Foreskin keratinocyte (primary cell): ENCODE measurements at places on chromosomes 2 and 18.

DNA sequence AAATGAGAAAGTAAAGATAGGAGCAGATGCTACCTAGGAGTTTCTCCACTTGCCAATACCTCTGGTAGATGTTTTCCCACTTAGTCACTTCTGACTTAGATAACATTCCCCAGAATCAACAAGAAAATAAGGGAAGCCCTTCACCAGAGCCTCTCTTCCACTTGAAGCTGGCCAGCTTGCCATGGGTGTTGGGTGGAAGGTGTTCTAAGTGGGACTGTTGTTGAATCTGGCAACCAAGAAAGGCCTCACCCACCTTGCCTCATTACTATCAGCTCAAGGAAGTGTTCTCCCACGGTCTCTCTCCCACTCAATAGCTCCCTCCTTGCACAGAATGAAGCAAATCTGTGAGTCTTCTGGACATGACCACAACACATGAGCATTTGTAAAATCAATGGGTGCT is 100.4 kb upstream of the REG3A start:
- no peak for DNase-seq

DNA sequence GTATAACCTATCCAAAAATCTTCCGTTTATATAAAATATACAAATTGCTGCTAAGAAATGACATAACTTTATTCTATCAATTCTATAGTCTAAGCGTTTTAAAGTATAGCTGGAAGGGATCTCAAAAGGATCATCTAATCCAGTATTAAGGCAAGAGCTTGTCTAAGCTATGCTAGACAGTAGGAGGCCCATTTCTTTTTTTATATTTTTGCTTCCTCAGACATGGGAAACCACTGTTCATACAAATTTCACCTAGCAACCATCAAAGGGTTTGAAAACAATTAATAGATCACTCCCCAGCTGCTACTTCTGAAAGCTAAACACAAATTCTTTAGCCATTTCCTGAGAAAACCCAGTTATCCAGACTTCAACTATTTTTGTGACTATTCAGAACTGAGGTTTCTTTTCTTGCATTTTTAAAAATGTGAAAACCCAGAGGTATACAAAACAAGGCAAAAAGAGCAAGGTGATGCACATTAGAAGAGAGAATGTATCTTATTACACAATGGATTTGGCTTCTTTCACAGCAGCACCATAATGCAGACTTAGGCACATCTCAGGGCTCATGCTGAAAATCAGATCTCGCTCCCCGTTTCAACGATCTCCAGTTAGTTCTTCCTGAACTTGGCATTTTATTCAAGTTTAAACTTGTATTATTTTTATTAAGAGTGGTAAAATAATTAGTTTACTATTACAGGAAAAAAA is 274.4 kb downstream of the LRP1B start:
- DNase-seq = no peak

GRCh38 chr2:113010088-113010487 is 4.8 kb downstream of the IL36A start:
- peak; percentile 50 for DNase-seq

DNA sequence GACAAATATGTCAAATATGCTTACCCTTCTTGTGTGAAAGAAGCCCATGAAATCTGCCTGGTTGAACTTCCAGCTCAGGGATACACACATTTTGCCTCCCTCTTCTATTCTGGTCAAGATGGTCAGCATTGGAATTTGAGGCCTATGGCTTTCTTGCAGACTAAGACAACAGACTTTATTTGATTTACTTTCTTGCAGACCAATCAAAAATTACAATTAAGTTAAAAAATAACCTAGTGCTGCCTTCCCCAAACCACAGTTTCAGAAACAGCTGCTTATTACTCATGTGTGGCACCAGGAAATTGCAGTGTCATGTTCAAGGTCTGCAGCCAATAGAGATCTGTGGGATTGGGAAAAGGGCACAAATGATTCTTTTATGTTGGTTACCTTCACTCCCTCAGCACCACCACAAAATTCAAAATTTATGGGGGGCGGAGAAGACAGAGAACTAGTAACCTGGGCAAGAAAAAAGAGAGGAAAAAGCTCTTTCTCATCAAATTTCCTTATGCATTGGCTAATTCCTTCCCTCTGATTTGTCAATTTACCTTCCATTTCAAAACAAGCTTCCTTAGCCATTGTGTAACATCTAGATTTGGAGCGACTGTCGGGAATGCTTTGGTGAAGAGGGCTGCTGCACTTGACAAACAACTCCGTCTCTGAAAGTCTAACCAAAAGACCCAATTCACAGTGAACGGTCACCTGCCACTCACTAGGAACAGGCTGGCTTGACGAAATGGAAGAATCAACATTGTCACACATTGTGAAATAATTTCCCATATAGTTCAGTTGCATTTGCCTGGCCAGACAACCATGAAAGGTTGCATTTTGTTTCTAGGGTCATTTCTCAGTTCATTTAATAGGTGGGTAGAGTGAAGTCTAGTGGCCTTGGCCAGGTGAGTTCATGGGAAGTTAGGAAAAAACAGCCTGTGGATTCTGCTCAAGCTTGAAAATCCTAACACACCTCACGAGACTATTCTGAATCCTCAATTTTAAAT is 100.4 kb upstream of the FZD5 start:
- peak; percentile 23 for DNase-seq

DNA sequence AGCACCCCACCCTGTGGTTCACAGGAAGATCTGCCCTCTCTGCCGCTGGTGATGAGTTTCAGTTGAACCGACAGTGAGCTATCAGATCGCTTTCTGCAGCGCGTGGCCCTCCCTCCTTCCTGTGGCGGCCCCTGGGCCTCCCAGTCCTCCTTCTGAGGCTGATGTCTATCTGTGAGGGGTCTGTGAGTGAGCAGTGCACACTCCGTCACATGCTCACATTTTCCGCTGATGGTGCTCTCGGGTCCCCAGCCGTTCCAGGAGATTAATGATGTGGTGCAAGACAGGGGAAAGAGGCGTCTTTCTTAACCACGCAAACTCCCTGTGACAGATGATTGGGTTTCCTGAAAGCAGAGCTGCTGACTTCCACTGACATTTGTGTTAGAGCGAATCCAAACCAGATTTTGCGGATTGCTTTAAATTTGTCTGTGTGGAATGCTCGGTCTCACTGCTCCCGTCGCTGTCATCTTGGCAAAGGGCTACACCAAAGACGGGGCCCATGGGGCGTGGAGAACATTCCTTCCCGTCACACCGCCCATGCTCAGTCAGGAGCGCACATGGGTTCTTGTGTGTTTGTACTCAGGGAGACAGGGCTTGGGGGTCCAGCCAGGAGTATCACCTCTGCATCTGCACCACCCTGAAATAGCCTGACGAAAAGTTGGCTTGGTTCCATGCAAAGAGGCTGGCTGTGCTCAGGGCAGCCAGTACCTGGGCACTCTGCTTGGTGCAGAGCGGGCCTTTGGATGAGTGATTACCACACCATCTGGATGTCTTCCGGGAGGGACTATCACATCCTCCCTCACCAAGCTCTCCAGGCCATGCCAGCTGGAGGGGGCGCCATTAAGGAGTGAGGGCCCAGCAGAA is 154.7 kb upstream of the HS6ST1 start:
- peak; percentile 20 for DNase-seq

DNA sequence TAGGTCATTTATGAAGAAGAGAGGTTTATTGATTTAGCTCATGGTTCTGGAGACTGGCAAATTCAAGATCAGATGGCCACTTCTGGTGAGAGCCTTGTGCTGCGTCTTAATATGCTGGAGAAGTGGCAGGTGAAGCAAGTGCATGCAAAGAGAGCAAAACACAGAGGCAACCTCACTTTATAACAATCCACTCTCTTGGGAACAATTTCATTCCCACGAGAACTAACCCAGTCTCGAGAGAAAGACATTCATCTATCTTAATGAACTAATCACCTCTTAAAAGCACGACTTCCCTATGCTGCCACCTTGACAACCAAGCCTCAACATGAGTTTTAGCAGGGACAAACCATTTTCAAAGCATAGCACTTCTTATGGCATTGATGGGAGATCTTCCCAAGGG is 186.5 kb upstream of the RASGRP3 start:
- no peak for DNase-seq

GRCh38 chr2:207159002-207159401 is 6.7 kb downstream of the KLF7 start:
- peak; percentile 7 for DNase-seq

DNA sequence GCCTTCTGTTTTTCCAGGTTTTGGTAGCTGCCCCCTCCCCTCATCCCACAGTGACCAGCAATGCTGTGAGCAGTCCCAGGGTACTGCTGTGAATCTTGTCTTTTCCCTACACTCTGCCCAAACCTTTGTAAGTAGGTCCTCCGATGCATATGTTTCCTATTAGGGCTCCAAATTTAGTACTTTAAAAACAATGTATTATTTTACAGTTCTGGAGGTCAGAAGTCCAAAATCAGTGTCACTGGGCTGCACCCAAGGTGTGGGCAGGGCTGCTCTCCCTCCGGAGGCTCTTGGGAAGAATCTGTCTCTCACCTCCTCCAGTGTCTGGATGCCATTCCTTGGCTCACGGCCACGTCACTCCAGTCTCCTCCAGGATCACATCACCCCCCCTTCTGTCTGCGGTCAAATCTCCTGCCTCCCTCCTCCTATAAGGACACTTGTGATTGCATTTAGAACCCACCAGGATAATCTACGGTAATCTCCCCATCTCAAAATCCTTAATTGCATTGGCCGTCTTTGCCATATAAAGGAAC is 208.5 kb downstream of the SH3BP4 start:
- no peak for DNase-seq

- DNase-seq = no peak
These were observed 130.9 kb upstream of the ITGA6 start for GRCh38 chr2:172296267-172297046.

GRCh38 chr18:57294547-57294946 is 57.8 kb upstream of the ST8SIA3 start:
- DNase-seq = no peak

DNA sequence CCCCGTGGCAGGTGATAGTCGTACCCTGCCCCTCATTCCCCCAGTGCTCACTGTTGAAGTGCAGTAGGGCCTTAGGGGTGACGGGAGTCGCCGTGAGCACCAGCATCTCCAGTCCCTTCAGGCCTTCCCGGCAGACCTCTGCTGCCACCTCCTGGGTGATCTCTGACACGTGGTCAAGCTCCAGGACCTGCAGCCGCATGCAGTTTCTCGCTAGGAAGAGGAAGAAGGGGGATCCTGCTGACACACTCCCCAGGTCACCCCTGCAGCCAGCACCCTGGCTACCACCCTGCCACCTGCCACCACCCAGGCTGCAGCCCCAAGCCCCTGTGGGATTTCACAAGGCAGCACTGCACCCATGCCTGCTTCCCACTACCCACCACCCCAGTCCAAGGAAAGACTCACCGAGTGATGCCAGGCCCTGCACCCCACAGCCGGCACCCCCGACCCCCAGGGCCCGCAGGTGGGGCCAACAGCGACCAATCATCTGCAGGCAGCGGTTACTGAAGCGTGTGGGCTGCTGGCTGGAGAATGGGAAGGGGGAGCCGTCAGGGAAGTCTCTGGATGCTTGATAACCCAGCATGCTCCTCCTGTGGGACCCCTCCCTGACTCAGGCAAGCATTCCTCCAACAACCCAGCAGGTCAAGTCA is 23.8 kb downstream of the FBXO41 start:
- no peak for DNase-seq

- no peak for DNase-seq
These were observed 120.3 kb upstream of the CAPN13 start for GRCh38 chr2:30927465-30928075.

GRCh38 chr2:53407363-53408080 is 360.1 kb upstream of the CHAC2 start:
- DNase-seq = peak; percentile 95

GRCh38 chr2:172361360-172361759 is 66.0 kb upstream of the ITGA6 start:
- no peak for DNase-seq

GRCh38 chr2:218648088-218648786 is 11.2 kb downstream of the ZNF142 start:
- DNase-seq = peak; percentile 45

DNA sequence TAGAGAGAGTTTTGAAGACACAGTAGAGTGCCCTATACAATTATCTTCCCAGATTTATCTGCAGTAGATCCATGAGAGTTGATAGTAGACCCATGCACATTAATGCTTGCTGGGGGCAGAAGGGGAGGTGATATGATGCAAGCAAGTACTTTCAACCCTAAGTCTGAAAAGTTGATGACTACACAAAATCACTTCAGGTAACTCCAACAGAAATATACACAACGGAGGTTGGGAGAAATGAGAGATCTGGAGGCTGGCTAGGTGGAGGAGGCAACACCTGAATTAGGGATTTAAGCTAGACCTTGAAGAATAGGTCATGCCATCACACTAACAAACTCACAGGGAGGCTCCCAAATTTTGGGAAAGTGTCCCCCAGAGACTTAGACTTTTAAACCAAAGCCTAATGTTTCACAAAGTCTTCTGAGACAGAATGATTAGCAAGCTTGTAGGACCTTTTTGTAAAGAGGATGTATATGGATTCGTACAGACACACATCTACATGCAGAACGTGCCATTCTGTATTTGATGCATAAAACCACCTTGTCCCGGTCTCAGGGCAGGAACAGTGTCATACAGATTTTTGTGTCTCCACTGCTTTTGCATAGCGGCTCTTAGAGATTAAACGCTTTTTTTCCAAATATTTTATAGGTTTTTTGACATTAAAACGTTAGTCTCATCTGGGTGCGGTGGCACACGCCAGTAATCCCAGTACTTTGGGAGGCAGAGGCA is 937 bp upstream of the STAMBP start:
- no peak for DNase-seq

DNA sequence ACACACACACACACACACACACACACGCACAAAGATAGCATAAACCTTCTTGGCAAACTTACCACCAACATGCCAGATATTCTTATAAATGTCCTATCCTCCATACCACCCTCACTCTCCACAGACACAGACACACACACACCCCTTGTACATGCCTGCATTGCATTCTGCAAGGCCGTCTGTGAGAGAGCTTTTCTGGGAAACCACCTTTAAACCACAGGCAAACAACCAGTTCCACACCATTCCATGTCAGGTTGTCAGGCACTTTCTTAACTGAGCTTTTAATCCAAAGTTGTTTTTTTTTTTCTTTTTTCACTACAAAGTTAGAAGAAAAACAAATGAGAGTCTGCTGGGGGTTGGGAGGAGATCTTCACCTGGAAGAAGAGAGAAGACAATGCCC is 221.1 kb downstream of the C1D start:
- no peak for DNase-seq

DNA sequence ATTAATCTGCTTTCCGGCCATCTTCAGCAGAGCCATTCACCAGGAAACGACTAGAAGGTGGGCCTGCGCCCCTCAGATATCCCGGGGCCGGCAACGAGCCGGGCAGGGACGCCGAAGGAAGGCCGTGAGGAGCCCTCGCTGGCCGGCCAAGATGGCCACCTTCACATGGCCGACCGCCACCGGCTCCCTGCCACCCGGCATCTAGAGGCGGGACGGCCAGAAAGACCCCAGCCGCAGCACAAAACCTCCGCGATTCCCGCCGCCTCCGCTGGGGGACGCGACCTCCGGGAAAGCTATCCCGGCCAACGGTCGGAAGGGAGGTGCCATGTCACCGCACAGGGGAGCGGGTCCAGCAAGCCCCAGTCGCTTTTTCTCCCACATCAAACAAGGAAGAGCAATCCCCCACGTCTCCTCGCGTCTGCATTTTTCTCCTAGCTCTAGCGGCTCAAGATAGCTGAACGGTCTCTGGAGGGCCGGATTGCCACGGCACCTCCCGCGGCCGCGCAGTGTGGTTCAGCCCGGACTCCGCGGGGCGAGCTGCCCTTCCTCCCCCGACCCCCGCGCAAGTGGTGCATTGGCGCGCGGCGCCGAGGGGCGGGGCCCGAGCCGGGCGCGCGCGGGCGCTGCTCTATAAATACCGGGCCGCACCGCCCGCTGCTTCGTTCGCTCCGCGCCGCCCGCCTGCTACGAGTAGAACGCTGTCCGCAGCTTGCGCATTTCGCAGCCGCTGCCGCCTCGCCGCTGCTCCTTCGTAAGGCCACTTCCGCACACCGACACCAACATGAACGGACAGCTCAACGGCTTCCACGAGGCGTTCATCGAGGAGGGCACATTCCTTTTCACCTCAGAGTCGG is at the start of gene MAT2A:
Gene MAT2A, plus strand, starts transcription at position 662 of the 854 bp plus-strand sequence. Its CDS starts 120 bp downstream, at position 782.
- peak; percentile 87 for DNase-seq
